COLO829 (cell line): ENCODE measurements at places on chromosomes 4 and X.

DNA sequence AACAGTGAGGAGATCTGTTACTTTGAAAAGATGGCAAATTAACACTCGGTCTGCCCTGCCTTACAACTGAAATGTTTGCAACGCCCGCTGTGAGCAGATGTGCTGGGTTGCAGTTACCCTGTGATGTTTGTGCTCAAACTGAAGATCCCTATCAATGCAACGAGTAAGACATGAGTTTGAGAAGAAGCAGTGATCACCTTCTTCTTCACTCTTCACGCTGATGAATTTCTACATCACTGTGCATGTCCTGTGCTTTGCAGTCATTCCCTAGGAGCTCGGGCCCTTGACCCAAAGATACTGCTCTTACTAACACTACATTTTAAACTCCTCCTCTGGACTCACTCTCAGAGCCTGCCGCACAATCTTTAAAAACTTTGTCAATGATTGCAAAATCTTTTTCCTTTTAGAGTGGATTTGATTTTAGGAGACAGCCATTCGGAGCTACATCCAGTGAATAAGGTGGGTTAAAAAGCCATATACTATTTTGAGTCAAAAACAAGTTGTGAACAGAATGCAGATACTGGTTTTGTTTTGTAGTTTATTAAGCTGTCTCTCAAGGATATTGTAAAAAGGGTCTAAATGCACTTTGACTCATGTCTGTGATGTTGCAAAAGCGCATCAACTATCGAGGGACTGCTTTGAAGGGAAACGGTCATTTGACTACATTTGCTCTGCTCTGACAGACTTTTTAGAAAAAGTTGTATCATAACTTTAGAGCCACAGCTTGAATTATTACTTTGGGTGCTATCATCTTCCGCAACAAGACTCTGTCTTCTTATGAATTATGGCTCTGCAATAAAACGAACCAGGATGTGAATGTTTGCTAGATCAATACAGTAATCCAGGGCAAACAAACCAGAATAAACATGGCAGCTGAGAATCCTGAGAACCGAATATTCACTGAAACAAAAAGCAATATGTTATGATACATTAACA is 5.7 kb upstream of the RHOH start:
- no peak for DNase-seq

GRCh38 chr4:30801876-30802275 is 81.7 kb downstream of the PCDH7 start:
- DNase-seq, result no peak

GRCh38 chr4:131337936-131338335 is 1811.2 kb upstream of the PCDH10 start:
- DNase-seq, result no peak

DNA sequence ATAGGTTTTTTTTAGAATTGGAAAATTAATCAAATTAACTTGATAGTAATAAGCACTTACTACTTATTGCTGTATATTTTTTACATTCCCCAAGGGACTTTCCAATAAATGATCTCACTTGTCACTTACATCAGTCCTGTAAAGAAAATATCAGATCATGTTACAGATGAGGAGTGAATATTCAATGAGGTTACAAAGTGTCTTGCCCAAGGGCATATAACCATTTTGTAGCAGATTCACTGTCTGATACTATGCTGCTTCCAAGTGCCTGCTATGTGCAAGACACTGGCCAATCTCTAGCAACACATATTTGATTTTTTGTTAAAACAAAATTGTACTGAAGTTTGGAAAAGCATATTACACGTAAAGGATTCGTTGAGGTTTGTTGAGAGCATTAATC is 1287.7 kb downstream of the FAM133A start:
- peak; percentile 0 for DNase-seq

GRCh38 chrX:154082396-154083125 is 15.0 kb downstream of the MECP2 start:
- DNase-seq, result no peak

DNA sequence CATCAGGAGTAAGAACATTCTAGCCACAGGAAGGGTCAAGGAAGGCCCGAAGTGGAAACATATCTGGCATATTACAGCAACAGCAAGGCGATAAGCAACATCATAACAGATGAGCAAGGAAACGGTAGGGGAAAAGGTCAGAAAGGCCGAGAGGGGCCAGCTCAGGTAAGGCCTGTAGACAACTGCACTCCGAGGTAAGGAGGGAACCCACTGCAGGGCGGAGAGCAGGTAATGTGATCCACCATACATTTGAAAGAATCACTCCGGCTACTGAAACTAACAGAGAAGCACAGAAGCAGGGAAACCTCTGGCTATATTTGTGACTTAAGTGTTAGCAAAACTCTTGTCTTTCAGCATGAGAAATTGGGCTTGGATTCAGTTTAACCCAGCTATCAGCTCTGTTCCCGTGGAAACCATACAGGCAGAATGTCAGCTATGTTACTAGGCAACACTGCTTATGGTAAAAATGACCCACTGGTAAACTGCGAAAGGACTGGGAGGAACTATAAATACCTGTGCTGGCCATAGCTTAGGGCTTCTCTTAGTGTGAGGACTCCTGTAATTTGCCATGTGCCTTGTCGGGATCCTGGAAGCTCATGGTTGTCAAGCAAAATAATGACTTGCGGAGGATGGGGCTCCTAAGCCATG is 31.0 kb downstream of the FRYL start:
- DNase-seq, result no peak

- no peak for DNase-seq
These were observed 599.9 kb upstream of the IGFBP7 start for GRCh38 chr4:57710053-57710452.

- peak; percentile 53 for DNase-seq
These were observed 57.4 kb downstream of the TSC22D3 start for GRCh38 chrX:107718156-107718621.

DNA sequence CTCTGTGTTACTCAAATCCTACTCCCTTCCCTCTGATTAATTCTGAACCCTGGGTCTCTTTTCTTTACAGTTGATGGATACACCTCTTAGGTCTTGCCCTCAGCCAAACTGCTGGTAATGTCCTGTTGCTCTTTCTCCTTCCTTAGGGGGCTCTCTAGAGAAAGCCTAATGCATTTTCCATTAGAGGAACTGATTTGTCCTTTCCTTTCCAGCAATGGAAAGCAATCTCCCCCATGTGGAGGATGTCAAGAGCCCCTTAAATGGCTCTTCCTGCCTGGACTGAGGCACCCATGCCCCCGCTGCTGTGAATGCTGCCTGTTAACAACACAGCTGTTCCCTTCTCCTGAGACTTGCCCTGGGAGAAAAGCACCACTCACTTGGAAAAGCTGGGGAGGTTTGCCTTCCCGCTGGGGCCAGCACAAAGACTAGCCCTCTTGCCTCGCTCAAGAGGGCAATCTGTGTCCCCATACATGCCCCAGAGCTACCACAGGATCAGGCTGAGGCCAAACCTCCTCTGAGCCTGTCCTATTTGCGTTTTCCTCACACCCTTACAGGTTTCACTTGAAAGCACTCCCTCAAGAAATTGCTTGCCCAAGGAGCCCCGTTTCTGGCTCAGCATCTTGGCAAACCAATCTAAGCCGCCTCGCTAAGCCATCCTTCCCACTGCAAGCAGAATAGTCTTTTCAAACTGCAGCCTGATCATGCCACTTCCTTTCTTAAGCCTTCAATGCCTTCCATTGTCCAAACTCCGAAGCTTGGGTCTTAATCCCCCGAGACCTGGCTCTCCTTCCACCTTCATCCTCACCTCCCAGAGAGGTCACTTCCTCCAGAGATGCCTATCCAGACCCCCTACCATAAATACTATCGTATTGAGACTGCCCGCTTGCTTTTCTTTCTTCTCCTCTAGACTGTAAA is 23.2 kb upstream of the SMIM20 start:
- no peak for DNase-seq

- DNase-seq, result no peak
These were observed 47.7 kb upstream of the MGST2 start for GRCh38 chr4:139617702-139618490.

DNA sequence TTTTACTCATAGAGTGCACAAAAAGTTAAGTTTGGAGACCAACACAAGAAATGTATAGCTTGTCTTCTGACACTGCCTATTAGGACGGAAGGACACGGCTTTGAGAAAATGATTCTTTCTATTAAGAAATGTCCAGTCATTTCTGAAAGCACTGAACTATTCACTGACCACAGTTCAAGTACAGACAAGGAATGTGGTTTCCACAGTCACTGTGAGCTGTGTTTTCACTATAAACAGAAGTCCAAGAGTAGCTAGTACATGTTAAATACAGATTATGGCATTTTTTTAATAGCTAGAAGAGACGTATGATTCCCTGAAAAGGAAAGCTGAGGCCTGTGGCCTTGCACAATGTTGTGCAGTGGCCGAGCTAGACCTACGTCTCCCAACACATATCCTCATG is 115.1 kb upstream of the GPM6A start:
- DNase-seq, result no peak

DNA sequence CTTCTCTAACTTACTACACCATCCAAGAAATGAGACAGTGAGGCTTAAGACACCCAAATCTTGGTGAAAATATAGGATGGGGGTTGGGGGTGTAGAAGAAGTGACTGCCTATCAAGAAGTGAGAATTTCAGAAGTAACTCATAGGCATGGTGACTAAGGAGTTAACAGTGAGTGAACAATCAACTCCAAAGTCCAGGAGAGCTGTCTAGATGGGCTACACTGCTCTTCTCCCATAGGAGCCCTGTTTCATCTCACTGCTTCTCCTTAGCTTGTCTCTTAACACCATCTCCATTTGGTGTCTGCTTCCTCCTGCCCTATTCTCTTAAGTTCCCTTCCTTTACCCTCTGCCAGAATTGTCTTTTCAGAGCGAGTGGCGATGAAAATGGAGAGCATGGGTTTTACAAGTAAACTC is 22.7 kb downstream of the FABP2 start:
- no peak for DNase-seq

DNA sequence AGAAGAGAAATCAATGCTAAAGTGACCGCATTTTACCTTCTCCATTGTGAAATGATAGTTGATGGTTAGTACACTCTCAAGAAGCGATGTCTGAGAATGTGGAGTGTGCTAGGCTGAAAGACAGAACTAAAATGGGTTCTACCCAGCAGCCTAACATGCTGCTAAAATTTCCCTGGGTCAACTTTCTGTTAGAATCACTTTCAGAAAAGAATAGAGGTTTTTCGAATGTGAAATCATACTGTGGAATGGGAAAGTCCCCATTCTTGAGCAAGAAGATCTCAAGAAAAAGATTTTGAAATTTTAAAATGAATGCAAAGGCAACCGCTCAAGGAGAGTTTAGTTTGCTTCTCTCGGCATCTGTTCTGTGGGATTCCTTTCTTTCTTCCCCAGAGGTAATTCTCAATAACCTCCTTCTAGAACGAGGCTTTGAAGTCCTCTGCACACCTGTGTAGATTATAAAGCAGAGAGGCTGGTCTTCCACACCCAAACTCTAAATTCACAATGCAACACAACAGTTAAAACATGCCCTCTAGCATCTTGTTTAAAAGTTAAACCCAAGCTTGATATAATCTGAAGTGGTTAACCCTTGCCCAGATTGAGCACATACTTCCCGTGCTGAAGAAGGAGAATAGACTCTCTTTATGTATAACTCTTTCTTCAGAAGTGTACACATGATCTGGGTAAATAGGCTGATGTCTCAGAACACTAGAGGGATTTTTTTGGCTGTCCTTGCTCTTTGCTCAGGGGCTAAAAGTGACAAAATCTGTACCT is 208.7 kb upstream of the KLF3 start:
- no peak for DNase-seq

- no peak for DNase-seq
These were observed 120.6 kb upstream of the NUDT6 start for GRCh38 chr4:123043013-123043412.

GRCh38 chr4:113024388-113024787 is 25.1 kb upstream of the ANK2 start:
- DNase-seq, result peak; percentile 43

DNA sequence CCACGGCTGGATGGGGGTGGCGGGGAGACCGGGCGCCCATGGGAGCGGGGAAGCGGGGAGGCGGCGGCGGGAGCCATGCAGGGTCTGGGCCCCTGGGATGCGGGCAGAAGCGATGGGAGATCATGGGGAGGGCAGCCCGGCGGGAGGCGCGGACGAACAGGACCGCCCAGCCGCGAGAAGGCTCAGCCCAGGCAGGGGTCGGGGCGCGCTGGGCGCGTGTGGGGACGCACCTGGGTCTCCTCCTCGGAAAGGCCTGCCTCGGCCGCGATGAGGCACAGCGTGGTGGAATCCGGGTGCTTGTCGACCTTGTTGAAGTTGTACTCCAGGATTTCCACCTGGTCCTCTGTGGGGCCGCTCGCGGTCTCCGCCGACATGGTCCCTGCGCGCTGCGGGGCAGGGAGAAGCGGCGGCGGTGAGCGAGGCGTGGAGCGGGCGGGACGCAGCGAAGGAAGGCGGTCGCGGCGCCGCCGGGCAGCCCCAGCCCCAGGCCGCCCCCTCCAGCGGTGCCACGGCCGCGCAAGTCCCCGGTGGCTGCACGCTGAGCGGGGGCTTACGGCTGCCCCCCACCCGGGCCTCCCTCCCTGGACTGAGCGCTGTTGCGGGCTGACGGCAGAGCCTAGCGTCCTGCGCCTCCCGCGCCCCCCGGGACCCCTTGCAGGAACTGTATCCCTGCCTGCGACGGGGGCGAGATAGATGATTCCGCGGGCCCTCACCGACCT is 25.3 kb downstream of the HOPX start:
- no peak for DNase-seq

- no peak for DNase-seq
These were observed 91.4 kb downstream of the DCTD start for GRCh38 chr4:182825786-182826185.

GRCh38 chr4:182536221-182536811 is 293.1 kb downstream of the TENM3 start:
- no peak for DNase-seq

DNA sequence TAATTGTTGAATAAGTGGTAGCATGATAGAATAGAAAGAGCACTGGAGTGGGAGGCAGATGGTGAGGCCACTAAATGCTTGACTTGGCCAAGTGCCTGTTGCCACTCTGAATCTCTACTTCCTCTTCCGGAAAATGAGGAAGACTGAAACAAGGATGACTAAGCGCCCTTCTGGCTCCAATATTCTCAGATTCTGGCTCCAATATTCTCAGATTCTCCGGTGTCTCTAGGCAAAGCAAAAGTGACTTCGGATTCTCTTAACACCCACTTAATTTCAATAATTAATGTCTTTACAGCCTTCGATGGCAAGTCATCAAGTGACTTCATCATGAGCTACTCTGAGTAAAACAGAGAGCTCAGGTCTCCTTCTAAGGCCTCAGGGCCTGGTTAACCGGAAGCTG is 402.2 kb upstream of the FGF13 start:
- DNase-seq, result peak; percentile 6

DNA sequence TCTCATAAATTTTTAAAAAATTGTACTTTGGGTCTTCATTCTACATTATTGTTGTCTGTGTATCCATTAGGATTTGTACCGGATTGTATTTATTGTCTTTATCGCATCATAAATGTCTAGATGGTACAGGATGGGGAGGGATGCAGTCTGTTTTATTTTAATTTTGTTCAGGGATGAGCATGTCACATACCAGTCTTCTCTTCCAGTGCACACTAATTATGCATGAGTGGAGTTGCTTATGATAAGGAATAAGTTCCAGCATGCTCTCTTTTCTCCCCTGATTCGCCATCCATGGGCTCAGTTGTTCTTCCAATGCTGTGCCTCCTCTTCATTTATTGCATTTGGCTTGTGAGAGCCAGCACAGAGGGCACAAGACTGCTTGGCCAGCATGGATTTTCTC is 54.3 kb downstream of the PPEF1 start:
- no peak for DNase-seq
